ENCODE measurements at places on chromosomes 2 and 18.

GRCh38 chr2:32067549-32067948, 4.2 kb downstream of the SPAST start:
- DNase-seq = no peak

GRCh38 chr2:162082681-162083080, 8.7 kb upstream of the DPP4 start:
- DNase-seq = no peak

DNA sequence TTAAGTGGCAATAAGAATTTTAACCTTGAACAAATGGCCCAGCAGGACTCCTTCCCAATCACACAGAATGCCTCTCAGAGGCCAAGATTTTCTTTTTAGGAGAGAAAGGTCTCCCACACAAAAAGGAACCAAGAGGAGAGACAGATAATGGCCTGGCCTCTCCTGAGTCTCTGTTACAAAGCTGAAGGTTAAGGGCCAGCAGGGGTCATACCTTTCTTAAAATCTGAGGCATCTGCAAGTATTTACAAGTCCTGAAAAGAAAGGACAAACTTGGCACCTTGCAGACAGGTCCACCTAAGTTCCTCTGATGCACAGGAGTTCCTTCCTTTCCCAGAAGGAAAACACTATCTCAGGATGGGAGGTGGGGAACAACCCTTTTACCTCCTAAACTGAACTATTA, 142.3 kb downstream of the TMEM163 start:
- DNase-seq = no peak

DNA sequence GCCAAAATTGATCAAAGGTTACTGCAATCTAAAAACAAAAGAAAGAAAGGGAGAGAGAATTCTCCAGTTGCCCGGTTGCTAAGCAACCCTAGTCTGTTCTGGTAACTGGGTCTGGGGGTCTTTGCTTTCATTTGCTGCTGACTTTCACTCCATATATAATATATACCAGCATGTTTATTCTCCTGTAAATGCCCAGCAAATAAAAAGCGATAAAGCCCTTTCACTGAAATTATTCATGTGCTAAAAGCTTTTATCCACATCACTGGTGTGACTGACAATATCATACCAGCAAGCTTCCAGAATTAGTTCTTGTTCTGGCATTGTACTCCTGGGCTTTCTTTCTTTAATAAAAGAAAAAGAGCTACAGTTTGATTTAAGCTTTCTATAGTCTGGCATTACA, 75.5 kb upstream of the ST8SIA3 start:
- DNase-seq = no peak

GRCh38 chr2:43184339-43184895, 42.0 kb downstream of the ZFP36L2 start:
- peak; percentile 6 for DNase-seq

DNA sequence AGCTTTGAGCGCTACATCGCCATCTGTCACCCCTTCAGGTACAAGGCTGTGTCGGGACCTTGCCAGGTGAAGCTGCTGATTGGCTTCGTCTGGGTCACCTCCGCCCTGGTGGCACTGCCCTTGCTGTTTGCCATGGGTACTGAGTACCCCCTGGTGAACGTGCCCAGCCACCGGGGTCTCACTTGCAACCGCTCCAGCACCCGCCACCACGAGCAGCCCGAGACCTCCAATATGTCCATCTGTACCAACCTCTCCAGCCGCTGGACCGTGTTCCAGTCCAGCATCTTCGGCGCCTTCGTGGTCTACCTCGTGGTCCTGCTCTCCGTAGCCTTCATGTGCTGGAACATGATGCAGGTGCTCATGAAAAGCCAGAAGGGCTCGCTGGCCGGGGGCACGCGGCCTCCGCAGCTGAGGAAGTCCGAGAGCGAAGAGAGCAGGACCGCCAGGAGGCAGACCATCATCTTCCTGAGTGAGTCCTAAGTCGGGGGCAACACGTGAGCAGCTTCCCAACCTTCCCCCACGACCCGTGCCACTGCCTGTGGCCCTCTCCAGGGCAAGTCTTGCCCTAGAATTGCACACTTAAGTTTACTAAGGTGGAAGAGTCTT, 928 bp downstream of the GPR39 start:
- DNase-seq = no peak

- peak; percentile 82 for DNase-seq
Measured at GRCh38 chr2:231482806-231483391, 18.6 kb upstream of the NCL start.
